Stimulated activated CD8-positive, alpha-beta memory T cell treated with anti-CD3 and anti-CD28 coated beads, Interleukin-4, amount 100 ng/mL, for 4 hours (primary cell): ENCODE measurements at places on chromosomes 16 and 17.

GRCh38 chr16:974611-975261 is 4.0 kb upstream of the LMF1 start:
- DNase-seq = no peak

GRCh38 chr16:75089486-75090202 is 26.9 kb downstream of the LDHD start:
- DNase-seq = no peak

- no peak for DNase-seq
Measured at GRCh38 chr17:65088621-65089360, 32.3 kb upstream of the GNA13 start.

DNA sequence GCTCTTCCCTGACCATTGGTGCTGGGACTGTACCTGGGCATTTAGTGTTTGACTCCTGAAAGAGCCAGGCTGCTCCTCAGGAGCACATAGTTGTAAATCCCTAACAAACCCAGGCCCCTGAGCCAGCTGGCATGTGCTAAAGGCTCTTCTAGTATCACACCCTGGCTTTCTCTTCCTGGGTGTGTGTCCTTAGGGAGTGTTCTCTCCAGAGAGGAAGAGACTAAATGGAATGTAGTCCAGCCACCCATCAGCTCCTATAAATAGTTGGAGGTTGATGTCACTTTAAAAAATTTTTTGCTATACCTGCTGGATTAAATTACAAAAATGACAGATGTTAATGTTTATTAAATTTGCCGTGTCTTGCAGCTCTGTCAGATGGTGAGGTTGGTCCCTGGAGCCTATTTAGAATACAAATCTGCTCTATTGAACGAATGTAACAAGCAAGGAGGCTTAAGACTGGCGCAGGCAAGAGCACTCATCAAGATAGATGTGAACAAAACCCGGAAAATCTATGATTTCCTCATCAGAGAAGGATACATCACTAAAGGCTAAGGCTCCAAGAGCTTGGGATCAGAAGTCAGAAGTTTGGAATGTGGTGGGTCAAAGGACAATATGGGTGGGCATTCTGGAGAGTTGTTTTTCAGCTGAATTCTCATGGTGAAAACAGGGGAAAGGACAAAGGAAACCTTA is 13.1 kb upstream of the DUSP14 start:
- DNase-seq = no peak

- DNase-seq = no peak
Measured at GRCh38 chr17:73753751-73754496, 109.7 kb upstream of the SDK2 start.

DNA sequence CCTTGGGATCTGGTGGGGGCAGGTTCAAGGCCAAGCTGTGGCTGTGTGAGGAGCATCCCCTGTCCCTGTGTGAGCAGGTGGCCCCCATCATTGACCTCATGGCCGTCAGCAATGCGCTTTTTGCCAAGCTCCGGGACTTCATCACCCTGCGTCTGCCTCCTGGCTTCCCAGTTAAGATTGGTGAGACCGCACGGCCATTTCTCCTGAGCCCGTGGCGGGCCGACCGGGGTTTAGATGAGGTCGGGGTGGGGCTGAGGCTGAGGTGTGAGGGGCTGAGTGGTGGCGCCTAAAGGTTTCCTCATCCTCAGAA is 10.7 kb downstream of the CORO6 start:
- DNase-seq = no peak

- DNase-seq = no peak
Measured at GRCh38 chr17:49703557-49704277, 4.0 kb downstream of the SLC35B1 start.

DNA sequence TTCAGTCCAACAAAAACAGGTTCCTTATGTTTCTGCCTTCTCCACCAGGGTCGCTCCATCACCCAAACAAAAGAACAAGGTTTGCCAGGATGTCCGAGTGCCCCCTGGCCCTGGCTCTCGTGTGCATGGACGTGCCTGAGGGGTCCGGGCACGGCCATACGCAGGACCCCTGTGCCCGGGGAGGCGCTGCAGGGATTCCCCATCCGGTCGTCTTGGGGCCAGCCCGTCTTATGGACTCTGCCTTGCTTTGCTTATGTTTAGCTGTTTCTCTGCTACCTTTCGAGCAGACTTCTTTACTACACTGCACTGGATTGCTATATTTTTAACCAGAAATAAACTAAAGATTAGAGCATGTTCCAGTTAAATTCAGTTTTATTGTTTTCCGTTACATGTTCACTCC is 68.0 kb downstream of the KLHDC4 start:
- no peak for DNase-seq

GRCh38 chr17:78954684-78955083 is 25.0 kb downstream of the LGALS3BP start:
- DNase-seq = no peak

GRCh38 chr16:977896-978295 is 3.7 kb upstream of the SOX8 start:
- DNase-seq = no peak

- DNase-seq = no peak
Measured at GRCh38 chr17:82097184-82097918, 685 bp downstream of the FASN start.

DNA sequence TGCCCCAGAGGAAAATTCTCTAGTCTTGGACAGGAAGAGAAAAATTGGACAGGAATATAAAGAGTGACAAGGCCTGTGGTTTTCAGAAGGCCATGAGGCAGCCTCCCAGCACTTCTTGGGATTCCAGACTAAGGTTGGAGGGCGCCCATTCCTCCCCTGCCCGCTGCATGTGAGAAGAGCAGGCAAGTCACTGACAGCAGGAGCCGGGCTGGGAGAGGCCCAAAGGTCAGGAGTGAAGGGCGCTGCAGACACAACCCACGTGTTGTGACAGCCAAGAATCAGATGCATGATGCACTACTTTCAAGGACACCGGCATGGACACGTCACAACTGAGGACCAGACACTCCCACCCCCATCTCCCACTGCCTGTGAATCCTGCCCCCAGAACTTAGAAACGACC is 256.7 kb downstream of the CBLN1 start:
- DNase-seq = no peak

DNA sequence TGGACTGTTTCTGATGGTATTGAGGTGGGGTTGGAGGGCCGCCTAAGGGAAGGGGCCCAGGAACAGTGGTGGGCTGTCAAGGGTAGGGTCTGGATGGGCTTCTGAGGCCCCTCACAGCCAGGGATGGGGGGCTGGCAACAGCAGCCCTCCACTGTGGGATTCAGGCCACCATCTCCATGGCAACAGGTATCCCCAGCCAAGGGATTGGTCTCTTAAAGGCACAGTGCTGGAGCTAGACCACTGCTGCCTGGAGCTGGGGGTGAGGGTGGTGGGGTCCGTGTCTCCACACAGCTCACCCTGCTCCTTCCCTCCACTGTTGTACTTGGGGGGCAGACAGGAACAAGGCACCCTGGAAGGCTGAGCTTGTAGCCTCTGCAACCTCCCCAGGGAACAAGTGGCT is 41.8 kb downstream of the PSME3IP1 start:
- no peak for DNase-seq

DNA sequence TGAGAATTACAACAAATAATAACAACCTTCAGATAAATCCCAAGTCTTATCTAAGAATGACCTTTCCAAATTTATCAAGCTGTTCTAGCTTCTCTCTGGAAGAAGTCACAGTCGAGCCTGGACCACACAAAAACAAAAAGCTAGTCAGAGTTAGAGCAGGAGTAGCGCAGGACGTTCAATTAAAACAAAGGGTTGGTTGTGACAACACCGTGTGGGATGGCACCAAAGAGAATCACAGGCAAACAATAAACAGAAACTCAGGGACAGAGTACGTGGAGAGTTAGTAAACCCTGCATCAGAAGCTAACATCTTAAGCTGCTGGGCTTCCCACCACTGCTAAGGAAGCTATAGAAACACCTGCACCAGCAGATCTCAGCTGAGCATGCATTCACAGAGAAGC is 23.8 kb downstream of the ARHGAP17 start:
- DNase-seq = no peak

- no peak for DNase-seq
Measured at GRCh38 chr16:10728003-10728887, 15.4 kb upstream of the NUBP1 start.

DNA sequence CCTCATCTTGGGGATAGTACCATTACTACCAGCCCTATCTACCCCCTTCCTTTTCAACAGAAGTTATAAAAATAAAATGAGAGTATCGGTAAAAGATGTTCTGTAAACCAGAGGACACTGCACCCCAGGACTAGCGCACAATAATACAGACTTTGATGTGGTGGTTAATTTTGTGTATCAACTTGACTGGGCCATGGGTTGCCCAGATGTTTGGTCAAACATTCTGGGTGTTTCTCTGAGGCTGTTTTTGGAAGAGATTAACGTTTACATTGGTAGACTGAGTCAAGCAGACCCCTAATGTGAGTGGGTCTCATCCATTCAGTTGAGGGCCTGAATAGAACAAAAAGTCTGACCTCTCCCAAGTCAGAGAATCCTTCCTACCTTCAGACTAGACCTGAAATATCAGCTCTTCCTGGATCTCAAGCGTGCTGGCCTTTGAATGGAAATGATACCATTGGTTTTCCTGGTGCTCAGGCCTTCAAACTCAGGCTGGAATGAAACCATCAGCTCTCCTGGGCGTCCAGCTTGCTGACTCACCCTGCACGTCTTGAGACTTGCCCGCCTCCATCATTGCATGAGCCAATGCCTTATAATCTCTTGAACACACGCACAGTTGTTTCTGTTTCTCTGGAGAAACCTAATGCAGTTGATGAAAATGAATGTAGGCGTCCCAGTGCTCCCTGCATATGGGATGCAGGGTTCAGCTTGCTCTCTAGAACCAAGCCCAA is 10.1 kb downstream of the MRM1 start:
- DNase-seq = no peak

GRCh38 chr16:31886227-31886626 is 12.6 kb downstream of the ZNF267 start:
- no peak for DNase-seq
